Activated naive CD4-positive, alpha-beta T cell treated with anti-CD3 and anti-CD28 coated beads, Interleukin-2, amount 10 ng/mL, durations not matched to agents 5 hours and 36 hours (primary cell): ENCODE measurements at places on chromosomes 2 and 18. TPM values are rescaled to one million over a fixed set of nuclear protein-coding genes. Genes with fewer than 3 reads are reported as not detected.

METTL8 gene
- total RNA-seq: 18.0 TPM

ZNF892 gene
- total RNA-seq: 3.3 TPM

NT5C1B gene
- total RNA-seq: not detected

NPPC gene
- not detected for total RNA-seq

SCN9A gene
- 0.26 TPM for total RNA-seq

CLK1 gene
- total RNA-seq: 139 TPM

IL18RAP gene
- 4.7 TPM for total RNA-seq

GRB14 gene
- total RNA-seq: not detected

FBXO36 gene
- total RNA-seq: 0.50 TPM

RSAD2 gene
- 12.7 TPM for total RNA-seq

FIGN gene
- not detected for total RNA-seq

ZNF396 gene
- 0.98 TPM for total RNA-seq

C2orf80 gene
- not detected for total RNA-seq

PNO1 gene
- 8.1 TPM for total RNA-seq

C2orf72 gene
- total RNA-seq: 0.35 TPM

GREB1 gene
- 0.43 TPM for total RNA-seq

SRSF7 gene
- total RNA-seq: 218 TPM

SERPINB3 gene
- total RNA-seq: not detected

RBM43 gene
- total RNA-seq: 6.5 TPM

GCA gene
- 11.4 TPM for total RNA-seq

DSG4 gene
- not detected for total RNA-seq

SCYGR4 gene
- total RNA-seq: not detected

SUMO1 gene
- total RNA-seq: 88.2 TPM

ALMS1 gene
- 27.2 TPM for total RNA-seq

IMP4 gene
- 62.2 TPM for total RNA-seq

MBP gene
- total RNA-seq: 94.9 TPM

COL3A1 gene
- not detected for total RNA-seq

ATP6V1B1 gene
- not detected for total RNA-seq

TEKT4 gene
- not detected for total RNA-seq

PNKD gene
- 29.6 TPM for total RNA-seq

REG1B gene
- total RNA-seq: not detected

GKN2 gene
- total RNA-seq: not detected

LINC00305 gene
- total RNA-seq: not detected

CYP26B1 gene
- total RNA-seq: not detected

PSMA8 gene
- total RNA-seq: 1.2 TPM

SLC39A10 gene
- total RNA-seq: 77.7 TPM

IL1A gene
- 0.22 TPM for total RNA-seq

HMSD gene
- 1.2 TPM for total RNA-seq

FZD7 gene
- 0.63 TPM for total RNA-seq

TNFRSF11A gene
- 16.6 TPM for total RNA-seq

REG3A gene
- total RNA-seq: not detected

CDK15 gene
- total RNA-seq: not detected

DNAH7 gene
- total RNA-seq: not detected

UNC50 gene
- 29.8 TPM for total RNA-seq

REG1A gene
- total RNA-seq: not detected

CETN1 gene
- total RNA-seq: not detected

TRAPPC8 gene
- 46.5 TPM for total RNA-seq

RNF125 gene
- 34.1 TPM for total RNA-seq

HOXD8 gene
- total RNA-seq: not detected

RTP5 gene
- total RNA-seq: not detected

FABP1 gene
- not detected for total RNA-seq

SLC16A14 gene
- 0.91 TPM for total RNA-seq

MC4R gene
- not detected for total RNA-seq

SIX3 gene
- not detected for total RNA-seq

CAPN14 gene
- not detected for total RNA-seq

CFC1 gene
- not detected for total RNA-seq

ITM2C gene
- 12.2 TPM for total RNA-seq

SLC11A1 gene
- 0.46 TPM for total RNA-seq

MYCN gene
- 0.14 TPM for total RNA-seq
